ENCODE measurements at places on chromosomes 1 and 21.

- no peak for DNase-seq
Measured at GRCh38 chr1:15765495-15766194, 7.0 kb downstream of the FBLIM1 start.

DNA sequence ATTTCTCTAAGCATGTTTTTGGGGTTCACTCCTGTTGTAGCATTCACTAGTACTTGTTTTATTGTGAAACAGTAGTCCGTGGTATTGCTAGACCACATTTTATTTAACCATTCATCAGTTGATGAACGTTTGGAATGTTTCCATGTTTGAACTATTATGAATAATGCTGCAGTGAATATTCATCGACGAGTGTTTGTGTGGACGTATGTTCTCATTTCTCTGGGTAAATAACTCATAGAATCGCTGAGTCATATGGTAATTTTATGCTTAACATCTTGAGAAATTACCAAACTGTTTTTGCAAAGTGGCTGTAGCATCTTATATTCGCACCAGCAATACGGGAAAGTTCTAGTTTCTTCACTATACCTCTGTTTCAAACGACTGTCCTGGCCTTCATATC, 28.0 kb upstream of the KAZN start:
- DNase-seq = no peak

DNA sequence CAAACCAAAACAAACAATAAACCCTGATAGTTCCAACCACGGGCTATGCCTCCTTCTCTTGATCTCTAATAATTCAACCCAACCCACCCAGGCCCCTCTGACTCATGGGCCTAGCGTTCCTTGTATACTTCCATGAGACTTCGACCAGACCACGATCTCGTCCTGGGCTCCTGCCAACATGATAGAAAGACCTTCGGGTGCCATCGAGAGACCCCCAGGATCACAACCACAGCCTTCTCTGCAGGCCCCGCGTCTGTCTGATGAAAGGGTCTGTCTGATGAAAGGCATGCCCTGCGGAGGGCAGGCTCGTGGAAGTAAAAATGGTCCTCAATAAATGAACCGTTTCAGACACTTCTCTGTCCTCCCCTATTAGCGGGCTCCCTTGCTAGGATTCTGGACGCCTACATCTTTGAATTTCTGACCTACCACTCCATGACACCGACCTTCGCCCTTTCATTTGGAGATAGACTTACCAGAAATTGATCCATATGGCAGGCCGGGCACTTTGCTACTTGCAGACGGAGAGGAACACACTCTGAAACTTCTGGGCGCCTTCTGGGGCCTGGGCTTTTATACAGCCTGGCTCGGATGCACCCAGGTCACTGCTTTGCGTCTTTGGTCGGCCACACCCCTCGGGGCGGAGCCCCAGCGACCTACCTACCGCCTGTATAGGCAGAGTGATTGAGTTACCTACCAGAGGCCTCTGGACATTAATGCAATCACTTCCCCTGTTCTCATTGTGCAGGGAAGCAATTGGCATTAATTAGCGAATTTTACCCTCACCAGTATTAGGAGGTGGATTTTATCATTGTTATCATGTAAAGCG, 5.3 kb upstream of the KLF18 start:
- no peak for DNase-seq

DNA sequence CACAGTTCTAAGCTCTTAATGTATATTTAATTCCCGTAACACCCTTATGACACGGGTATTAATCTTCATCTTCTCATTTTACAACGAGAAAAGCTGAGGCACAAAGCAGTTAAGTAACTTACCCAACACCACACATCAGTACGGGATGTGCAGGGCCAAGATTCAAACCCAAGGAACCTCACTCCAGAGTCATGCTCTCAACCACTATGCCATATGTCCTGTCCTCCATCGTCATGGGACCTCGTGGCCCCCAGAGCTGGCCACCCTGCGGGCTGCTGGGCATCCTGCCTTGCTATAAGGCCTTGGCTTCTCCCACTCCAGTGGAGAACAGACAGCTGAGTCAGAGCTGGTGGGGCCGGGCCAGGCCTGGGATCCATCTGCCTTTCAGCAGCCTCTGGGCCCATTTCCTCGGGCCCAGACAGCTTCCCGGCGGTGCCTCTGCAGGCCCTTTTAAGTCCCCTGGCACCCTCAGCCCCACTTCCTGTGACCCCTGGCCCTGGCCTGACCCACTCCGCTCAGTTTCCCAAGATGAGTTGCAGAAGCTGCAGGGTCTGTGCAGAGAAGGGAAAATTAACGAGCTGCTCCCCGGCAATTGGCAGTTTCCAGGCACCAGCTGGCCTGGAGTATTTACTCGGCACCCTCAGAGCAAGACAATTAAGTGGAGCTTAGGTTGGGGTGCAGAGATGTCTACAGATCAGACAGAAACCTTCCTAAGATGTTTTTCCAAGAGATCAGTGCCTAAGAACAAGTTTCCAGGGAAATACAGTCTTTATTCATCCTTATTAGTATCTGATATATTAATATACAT, 98.2 kb downstream of the EPHB2 start:
- DNase-seq = no peak

GRCh38 chr1:221574529-221574928, 167.4 kb downstream of the DUSP10 start:
- DNase-seq = no peak

- DNase-seq = no peak
Measured at GRCh38 chr1:242435200-242435599, 89.3 kb downstream of the PLD5 start.

- no peak for DNase-seq
Measured at GRCh38 chr21:44702973-44703730, 6.2 kb downstream of the KRTAP10-12 start.

DNA sequence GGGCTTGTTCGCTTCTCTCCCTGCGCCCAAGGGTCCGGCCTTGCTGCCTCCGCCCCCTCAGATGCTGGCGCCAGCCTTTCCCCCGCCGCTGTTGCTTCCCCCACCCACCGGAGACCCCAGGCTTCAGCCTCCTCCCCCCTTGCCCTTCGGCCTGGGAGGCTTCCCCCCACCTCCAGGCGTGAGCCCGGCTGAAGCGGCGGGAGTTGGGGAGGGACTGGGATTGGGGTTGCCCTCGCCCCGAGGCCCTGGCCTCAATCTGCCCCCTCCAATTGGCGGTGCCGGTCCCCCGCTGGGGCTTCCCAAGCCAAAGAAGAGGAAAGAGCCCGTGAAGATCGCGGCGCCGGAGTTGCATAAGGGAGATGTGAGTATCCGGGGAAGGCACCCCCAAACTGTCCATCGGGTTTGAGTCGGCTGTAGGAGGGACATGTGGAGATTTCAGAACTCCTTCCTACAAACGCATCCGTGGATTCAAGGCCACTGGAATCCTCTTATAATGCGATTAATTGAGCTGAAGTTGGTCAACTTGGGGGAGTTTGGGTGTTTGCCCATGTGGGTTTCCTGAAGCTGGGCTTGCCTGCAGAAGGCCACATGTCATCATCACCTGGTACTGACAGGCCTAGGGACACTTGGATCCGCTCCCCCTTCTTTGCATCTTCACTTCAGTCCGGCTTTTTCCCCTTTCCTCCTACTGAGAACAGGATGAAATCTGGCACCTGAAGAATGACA, 707 bp downstream of the PRCC start:
- DNase-seq = peak; percentile 34

- no peak for DNase-seq
Measured at GRCh38 chr1:187577610-187578009, 748.9 kb downstream of the PLA2G4A start.

DNA sequence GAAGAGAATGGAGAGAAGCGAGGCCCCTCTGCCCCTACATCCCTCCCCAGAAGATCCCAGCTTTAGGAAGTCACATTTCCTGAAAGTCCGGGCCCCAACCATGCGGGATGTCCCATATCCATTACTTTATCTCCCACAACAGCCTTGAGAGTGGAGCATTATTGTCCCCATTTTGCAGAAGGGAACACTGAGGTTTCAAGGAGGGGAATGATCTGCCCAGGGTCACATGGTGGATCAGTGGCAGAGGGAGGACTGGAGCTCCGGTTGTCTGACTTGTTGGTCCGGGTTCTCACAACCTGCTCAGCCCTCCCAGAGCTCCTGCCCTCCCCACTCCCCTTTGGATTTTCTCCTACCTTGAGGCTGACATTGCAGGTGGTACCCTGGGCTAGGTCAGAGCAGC, 2.2 kb upstream of the CRYBG2 start:
- no peak for DNase-seq

DNA sequence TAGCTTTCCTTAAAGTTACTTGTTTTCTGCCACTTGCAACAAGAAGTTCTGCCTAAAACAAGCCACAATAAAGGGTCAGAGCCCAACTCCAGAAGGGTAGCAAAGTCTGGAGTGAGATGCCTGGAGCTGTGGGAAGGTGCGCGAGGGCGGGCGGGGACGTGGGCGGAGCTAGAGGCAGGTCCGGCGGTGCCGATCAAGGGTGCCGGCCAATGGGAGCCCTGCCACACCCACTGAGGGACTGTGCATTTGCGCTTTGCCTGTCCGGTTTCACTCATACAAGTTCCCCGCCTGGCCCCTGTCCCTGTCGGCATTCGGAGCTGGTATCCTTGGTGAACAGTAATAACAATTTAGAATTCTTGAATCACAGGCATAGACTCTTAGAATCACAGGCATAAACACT, 732.4 kb downstream of the MATN1 start:
- DNase-seq = no peak

- DNase-seq = no peak
Measured at GRCh38 chr21:37647781-37648180, 268.5 kb downstream of the KCNJ6 start.

DNA sequence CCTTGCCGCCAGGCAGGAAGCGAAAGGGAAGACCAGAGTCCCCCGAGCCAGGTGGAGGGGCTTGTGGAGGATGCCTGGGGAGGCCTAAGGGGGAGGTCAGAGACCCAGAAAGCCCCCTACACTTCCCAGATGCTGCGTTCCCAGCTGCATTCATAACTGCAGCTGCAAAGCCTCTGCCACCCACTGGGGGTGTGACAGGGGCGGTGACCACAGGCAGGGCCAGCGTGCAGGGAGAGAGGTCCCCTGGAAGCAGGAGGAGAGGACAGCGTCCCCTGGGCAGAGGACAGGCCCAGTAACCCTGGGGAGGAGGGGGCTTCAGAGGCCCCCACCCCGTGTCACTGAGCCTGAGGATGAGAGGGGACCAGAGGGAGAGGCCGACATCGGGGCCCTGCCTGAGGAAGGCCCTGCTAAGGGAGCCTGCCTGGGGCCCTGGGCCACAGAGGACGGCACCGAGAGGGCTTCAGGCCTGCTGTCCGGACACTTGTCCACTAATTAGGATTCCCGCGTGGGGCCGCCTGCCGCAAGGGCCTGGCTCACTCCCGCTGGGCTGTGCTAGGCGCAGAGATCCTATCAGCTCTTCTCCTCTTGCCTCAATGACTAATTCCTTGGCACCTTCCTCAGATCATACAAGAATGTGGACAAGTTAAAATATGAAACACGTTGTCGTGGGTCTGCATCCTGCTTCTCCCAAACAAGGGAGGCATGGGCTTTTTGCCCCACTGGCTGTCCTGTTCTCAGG, 49.1 kb upstream of the CCDC27 start:
- DNase-seq = no peak

DNA sequence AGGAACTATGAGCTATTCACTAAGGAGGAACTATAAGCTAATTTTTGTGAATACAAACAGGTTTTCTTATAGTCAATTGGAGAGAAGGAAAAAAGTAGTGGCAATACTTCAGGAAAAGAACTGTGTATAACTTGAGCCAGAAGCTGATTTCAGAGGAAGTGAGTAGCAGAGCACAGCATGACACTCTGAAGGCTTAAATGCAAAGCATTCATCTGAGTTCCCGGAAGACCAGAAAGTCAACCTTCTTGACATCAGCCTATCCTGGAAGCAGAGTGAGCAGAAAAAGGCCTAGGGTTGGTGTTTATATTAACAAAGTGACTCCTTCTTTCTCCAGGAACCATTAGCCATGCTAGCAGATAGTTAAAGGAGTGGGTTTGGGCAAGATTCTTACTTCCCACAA, 545.2 kb downstream of the MRPL39 start:
- DNase-seq = no peak

- DNase-seq = peak; percentile 34
Measured at GRCh38 chr21:32256873-32257620, 21.8 kb downstream of the MIS18A start.

DNA sequence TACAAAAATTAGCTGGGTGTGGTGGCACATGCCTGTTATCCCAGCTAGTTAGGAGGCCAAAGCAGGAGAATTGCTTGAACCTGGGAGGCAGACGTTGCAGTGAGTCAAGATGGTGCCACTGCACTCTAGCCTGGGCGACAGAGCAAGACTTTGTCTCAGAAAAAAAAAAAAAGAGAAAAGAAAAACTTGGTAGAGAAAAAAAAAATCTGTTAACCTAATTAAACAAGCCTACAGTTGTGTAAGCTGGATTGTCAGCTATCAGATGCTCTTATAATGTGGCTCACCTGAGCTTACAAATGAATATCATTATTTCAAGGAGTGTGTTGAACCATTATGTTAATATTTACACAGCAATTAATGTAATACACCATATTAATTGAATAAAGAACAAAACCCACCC, 26.4 kb upstream of the EYA3 start:
- no peak for DNase-seq

DNA sequence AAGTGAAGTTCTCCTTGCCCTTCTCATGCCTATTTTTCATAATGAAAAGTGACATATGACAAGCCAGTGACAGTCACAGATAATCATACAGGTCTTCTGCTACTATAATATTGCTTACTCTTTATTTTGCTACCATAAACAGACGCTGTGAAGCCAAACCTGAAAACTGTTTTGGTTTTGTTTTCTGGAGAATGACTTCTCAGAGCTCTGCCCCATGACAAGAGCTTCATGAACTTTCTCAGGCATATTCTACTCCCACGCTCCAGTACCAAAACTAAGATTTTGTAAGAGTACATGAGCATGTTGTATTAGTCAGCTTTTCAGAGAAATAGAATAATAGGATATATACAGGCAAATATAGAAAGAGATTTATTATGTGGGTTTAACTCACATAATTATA, 64.3 kb upstream of the VTCN1 start:
- no peak for DNase-seq

DNA sequence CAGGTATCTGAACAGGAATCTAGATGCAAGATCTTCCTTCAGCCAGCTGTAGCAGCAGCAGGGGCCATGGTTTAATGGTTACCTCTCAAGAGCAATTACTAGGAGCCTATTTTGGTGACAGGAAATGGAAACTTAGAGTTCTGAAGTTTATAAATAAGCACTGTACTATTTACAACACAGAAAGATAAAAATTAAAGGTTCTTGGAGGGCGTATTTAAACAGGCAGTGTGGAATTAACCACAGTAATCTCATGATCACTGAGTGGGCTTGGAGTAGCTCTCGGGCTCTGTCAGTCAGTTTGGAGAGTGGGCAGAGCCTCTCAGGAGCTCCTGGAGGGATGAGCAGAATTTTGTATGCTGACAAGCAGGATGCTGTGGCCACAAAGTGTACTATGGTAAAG, 10.2 kb upstream of the FCRL5 start:
- DNase-seq = no peak

- DNase-seq = no peak
Measured at GRCh38 chr1:63946866-63947491, 173.2 kb downstream of the ROR1 start.

Data from glutamatergic neuron (in vitro differentiated cells).